ENCODE measurements at places on chromosomes 3 and 15.

- no peak for DNase-seq
These were observed 117.2 kb downstream of the TLE3 start for GRCh38 chr15:69980341-69981059.

- DNase-seq, result no peak
These were observed 50.6 kb downstream of the DRD3 start for GRCh38 chr3:114128231-114128630.

GRCh38 chr15:98914626-98915025 lies 93.0 kb downstream of the PGPEP1L start:
- DNase-seq, result peak; percentile 49

DNA sequence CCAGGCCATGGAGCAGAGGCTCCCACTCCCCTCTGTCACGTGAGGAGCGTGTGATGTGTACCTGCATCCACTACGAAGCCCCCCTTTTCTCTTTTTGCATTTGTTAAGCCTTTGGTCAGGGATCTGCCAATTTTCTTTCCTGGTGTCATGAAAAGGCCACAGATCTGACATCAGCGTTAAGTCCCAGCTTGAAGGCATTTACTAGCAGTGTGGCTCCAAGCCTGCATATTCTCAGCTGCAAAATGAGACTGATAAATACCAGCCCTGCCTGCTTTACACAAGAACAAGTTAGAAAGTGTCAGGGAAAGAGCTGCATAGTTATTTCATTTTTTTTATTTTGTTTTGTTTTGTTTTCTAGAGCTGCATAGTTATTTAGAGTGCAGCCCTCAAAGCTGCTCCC lies 2.3 kb upstream of the ANKRD63 start:
- no peak for DNase-seq

DNA sequence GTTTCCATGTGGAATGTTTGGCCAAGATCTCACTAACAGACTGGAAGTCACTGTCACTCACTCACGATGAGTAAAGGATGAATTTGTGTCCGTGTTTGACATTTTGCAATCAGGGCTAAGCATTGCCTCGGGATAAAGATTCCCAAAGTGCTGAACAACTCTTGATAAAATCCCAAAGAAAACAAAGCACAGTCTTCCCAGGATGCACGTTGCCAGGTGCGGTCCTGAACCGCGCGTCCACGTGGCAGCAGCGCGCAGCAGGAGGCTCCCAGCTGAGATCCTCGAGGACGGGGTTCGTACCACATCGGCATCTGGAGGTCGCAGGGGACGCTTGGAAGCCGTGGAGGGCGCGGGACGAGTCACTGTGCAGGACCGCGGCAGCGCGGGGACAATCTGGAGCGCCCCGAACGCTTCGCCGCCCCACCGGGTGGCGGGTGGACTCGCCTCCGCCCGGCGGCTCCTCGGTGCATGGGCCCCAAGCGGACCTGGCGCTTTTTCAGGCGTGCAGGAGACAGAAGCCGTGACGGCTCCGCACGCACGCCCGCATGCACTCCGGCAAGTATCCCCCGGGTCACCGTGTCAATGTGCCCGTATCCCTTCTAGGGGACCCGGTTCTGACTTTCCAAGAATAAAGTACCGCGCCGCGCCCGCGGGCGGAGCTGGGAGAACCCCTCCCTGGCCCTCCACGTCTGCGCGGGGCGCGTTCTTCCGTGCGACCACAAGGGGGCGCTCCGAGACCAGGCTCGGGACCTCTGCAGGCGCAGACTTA lies 17.7 kb downstream of the CPN2 start:
- DNase-seq, result peak; percentile 61

DNA sequence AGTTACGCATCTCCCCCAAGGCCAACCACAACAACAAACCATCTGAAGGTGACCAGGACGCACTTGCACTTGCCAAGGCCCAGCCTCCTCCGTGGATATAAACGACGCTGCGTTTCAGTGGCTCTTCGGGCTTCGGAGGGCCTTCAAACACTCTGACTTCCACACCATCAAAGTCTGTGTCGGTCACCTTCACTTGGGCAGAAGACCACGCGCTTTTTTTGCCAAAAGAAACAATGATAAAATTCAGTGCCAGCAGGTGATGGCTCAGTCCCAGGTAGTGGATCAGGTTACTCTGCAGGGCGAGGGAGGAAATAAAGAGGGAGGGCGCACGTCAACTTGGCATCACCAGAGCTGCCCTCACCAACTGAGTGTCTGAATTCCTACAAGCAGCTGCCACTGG lies 63.0 kb downstream of the NCEH1 start:
- no peak for DNase-seq

GRCh38 chr3:177348974-177349373 lies 151.7 kb upstream of the TBL1XR1 start:
- no peak for DNase-seq

DNA sequence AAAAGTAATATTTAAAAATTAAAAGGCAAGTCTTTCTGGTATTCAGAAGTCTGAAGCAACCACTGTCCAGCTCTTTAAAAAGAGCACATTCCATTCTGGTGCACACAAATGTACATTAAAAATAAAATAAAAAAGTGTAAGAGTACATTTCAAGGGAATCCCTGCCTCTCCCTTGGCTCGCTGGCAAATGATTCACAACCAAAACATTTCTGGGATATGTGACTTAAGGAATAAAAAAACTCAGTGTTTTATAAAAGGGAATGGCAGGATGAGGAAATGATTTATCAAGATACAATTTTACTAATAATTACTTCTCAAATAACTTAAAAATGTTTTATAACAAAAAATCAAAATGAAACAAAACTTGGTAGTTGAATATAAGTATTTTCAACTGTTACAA lies 23.8 kb upstream of the ANXA2 start:
- no peak for DNase-seq

- DNase-seq, result no peak
These were observed 89.5 kb downstream of the ZMAT3 start for GRCh38 chr3:178982137-178982536.

GRCh38 chr3:151550025-151550618 lies 89.3 kb upstream of the IGSF10 start:
- no peak for DNase-seq

GRCh38 chr15:98760112-98760826 lies 111.9 kb downstream of the IGF1R start:
- DNase-seq, result no peak

- DNase-seq, result no peak
These were observed 1074.1 kb downstream of the SI start for GRCh38 chr3:164004205-164004604.

- DNase-seq, result no peak
These were observed 654.1 kb downstream of the IGSF11 start for GRCh38 chr3:118380576-118380975.

- DNase-seq, result peak; percentile 2
These were observed 23.2 kb downstream of the SPTBN5 start for GRCh38 chr15:41870689-41871081.

DNA sequence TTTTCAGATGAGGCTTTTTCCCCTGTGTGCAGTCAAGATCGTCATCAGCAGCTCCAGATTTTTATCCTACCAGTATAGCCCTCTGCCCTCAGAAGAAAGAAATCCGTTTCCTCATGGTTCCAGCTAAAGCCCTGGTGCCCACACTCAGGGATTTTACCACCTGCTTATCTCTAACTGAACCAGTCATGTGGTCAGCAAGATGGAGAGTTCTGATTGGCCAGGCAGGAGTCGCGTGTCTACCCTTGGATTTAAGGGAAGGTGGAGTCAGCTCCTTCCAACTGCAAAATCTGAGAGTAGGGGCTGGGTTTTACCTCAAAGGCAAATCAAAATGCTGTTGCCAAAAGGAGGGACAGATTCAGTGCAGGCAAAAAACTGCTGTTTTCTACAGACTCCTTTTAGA lies 135.3 kb downstream of the LRTM1 start:
- DNase-seq, result no peak

- no peak for DNase-seq
These were observed 20.6 kb downstream of the GPR15 start for GRCh38 chr3:98552232-98553020.

All from HFF-Myc (cell line).